Urothelium cell line (cell line): ENCODE measurements at places on chromosomes 7 and 10.

- no peak for DNase-seq
Measured at GRCh38 chr10:8912108-8912507, 857.6 kb downstream of the GATA3 start.

GRCh38 chr10:117342641-117343040 lies 32.6 kb downstream of the PDZD8 start:
- DNase-seq, result no peak

GRCh38 chr7:105130580-105130979 lies 116.6 kb downstream of the KMT2E start:
- DNase-seq, result no peak

DNA sequence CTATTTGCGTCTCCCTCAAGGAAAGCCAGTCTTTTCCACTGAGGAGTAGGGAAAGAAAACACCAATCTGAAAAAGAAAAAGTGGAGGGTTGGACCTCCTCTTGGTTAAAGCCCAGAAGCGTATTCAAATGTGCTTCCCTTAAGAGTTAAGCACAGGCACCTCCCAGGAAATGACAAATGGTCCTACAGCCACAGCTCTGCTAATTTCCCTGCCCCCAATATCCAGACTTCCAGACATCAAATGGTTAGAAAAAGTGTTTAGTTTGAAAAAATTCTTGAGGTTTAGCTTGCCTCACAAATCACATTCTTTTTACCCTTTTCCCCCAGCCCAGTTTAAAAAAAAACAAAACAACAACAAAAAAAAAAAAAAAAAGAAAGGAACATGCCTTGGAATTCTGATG lies 19.0 kb upstream of the COL1A2 start:
- DNase-seq, result peak; percentile 65

- peak; percentile 77 for DNase-seq
Measured at GRCh38 chr7:36747280-36748016, 23.2 kb upstream of the AOAH start.

DNA sequence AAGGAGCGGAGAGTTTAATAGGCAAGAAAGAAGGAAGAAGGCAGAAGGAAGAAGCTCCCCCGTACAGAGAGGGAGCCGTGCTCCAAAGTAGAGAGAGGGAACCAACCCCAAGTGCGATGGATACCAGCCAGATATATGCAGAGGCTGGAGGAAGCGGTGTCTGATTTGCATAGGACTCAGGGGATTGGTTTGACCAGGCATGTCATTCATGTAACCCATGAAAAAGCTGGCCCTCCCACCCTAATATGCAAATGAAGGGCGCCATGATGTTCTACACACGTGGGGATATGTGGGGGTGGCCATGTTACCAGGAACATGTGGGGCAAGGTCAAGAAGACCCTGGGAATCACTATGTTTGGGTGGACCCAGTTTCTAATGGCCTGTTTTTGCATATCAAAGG lies 40.6 kb upstream of the FAM3C start:
- DNase-seq, result no peak

DNA sequence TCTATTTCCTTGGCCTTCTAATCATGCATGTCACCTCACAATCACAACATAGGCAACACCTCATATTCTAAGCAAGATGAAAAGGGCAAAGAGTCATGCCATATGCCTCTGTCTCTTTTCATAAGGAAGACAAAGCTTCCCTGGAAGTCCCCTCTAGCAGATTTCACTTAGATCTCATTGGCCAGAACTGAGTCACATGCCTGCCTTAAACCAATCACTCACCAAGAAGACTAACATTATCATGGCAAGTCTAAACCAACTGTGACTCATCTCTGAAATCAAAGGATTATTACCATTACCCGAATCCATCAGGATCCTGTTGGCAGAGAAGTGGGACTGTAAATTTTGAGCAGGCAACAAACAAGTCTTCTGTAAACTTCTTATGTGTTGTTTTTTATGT lies 27.8 kb downstream of the CAV1 start:
- no peak for DNase-seq

- no peak for DNase-seq
Measured at GRCh38 chr7:125154930-125155329, 225.3 kb upstream of the POT1 start.

GRCh38 chr7:139718141-139718540 lies 59.7 kb downstream of the HIPK2 start:
- no peak for DNase-seq

DNA sequence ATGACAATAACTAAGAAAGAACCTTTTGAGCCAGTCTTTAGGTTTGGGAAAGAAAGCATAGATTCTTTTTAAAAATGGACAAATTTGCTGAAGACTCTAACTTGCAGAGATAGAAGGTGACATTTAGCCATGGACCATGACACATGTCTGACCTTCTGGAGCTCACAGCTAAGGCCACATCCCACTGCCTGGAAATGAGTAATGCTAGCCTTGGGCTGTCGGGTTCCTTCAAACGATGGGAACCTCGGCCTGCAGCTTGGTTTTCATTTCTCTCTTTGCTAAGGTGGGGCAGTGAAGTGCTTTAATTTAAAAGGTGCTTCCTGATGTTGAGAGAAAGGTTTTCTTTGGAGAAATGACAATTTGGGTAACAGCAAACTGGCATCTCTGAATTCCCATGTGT lies 223.2 kb downstream of the FANK1 start:
- DNase-seq, result no peak

DNA sequence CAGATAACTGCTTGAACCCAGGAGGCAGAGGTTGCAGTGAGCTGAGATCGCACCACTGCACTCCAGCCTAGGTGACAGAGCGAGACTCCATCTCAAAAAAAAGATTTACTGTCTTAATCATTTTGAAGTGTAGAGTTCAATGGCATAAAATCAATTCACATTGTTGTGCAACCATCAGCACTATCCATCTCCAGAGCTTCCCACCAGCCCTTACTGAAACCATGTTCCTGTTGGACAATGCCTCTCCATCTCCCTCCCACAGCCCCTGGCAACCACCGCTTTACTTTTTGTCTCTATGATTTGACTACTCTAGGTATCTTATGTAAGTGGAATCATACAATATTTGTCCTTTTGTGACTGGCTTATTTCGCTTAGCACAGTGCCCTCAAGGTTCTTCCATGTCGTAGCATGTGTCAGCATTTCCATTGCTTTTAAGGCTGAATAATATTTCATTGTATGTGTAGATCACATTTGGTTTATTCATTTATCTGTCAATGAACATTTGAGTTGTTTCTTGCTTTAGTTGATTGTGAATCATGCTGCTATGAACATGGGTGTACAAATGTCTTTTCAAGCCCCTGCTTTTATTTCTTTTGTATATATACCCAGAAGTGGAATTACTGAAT lies 33.1 kb downstream of the NACAD start:
- DNase-seq, result no peak

GRCh38 chr10:112082120-112082519 lies 101.4 kb downstream of the GPAM start:
- DNase-seq, result no peak

DNA sequence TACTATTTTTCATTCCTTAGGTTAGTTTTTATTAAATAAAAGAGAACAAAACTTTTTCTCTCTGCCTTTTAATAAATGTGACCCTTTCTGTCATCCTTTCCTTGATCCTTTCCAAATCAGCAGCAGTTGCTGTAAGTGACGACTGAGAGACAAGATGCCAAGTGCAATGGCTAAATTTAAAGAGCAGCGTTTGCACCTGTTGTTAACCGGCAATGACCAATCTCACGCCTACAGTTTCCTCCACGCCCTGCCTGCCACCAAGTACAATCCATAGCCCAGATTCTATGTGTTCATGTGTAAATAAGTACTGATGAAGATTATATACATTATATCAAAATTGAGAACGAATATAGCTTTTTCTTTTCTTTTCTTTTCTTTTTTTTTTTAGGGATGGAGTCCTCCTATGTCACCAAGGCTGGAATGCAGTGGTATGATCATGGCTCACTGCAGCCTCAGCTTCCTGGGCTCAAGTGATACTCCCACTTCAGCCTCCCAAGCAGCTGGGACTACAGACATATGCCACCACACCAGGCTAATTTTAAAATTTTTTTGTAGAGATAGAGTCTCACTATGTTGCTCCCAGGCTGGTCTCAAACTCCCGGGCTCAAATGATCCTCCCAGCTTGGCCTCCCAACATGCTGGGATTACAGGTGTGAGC lies 6.5 kb upstream of the MCU start:
- no peak for DNase-seq

DNA sequence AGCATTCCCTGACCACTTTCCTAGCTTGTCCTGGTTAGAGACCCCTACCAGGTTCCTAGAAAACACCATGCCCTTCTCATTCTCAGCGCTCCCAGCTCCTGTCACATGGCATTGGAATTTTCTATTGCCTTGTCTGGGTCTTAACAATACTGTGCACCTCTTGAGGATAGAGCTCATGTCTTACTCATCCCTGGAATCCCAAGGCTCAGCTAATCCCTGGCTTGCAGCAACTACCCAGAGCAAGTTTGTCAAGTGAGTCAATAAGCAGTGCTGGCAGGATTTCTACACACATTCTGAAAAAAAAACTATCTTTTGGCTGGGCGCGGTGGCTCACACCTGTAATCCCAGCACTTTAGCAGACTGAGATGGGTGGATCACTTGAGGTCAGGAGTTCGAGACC lies 11.7 kb upstream of the PRDX3 start:
- DNase-seq, result peak; percentile 82

DNA sequence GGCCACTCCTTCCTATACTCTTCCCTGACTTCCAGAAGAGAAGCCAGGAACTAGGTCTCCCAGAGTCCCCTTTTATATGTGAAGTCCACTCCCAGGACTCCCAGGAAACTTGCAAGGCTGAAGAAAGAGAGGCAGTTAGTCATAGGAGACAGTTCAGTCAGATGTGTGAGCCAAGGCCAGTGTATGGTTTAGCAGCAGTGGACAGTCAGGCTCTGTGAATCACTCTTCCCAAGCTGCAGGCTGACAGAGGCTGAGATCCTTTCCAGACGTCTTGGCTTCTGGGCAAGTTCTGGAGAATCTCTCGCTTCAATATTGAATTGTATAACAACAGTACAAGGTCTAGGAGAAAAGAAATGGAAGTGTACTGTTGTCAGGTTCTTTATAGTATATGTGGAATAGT lies 26.9 kb downstream of the BLVRA start:
- DNase-seq, result peak; percentile 32

DNA sequence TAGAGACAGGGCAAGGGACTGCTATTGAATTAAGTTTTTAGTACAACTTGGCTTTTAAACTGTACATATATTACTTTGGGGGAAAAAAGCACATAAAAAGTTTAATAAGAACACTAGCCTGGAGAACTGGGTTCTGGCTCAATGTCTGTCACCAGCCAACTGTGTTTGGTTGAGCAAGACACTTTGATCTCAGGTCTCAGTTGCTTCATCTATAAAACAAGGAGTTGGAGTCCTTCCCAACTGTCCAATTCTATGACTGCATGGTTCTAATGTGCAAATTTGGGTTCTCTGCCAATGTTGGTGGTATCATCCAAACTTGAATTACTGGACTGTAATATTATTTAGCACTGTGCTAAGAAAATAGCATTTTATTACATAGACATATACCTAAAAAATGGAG lies 50.3 kb downstream of the ATXN7L1 start:
- DNase-seq, result no peak

DNA sequence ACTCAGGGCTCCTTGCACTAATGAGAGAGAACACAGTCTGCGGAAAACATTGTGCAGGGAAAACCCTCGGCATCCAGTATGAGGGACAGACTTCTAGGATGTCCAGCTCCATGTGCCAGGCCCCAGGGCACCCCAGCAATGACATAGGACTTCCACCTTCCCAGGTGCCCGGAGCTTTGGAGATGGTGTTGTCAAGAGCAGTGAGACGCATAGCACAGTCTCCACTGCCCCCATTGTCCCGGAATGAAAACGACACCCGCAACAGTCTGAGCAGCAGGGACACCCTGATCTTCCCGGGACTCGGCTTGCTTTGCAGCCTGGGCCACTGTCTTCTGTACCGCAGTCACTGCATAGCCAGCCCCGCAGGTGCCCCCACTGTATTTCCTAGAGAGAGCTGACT lies 339.2 kb upstream of the ADARB2 start:
- DNase-seq, result no peak

DNA sequence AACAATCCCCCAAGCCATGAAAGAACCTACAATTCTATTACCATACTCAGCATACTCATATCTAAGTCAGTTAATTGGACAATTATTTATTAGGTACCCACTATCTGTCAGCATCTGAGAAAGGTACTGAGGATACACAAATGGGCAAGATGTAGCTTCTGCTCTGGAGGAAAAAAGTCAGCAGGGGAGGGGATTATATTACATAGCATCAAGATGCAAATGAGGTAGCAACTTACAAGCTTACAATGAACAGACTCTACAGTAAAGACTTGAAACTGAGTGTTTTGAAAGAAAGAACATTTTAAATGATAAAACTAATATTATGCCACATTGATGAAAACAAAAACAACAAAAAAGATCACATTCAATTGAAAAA lies 10.8 kb upstream of the CUBN start:
- no peak for DNase-seq

GRCh38 chr10:62433901-62434300 lies 59.7 kb downstream of the ZNF365 start:
- DNase-seq, result no peak

GRCh38 chr10:74314166-74314565 lies 163.1 kb downstream of the ADK start:
- no peak for DNase-seq
